Body of pancreas (tissue), 4 donors: ENCODE measurements at places on chromosomes 13 and 19.

DNA sequence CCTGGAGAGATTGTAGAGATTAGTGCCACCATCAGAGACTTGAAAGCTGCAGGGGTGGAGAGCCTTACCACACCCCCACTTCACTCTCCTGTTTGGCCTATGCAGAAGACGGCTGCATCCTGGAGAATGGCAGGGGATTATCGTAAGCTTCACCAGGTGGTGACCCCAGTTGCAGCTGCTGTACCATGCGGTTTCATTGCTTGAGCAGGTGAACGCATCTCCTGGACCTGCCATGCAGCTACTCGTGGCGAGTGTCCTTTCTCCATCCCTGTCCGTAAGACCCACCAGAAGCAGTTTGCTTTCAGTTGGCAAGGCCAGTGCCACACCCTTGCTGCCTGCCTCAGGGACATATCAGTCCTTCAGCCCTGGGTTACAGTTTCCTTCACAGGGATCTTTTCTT lies 21.2 kb downstream of the PPP5C start:
- peak; percentile 3 for DNase-seq

GRCh38 chr13:41561170-41561569 lies 103.8 kb downstream of the RGCC start:
- DNase-seq: no peak

DNA sequence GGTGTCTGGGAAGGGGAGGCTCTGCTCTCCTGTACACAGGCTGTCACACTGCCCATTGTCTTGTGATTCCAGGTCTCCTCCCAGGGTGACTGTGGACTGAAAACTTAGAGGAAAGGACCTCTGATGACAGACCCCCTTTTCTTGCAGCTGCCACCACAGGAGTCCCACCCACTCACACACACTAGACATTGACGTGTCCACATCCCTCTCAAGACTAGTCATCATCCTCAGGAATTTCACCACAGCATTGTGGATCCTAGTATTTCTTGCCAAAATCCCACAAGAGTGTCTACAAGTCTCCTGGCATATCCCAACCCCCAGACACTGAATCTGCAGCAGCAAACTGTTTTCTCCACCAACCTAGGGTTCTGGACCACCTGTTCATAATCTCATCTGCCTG lies 5.3 kb downstream of the ZNF85 start:
- DNase-seq: no peak

GRCh38 chr13:41763782-41764181 lies 197.1 kb downstream of the VWA8 start:
- peak; percentile 29 for DNase-seq

- no peak for DNase-seq
Measured at GRCh38 chr13:40368127-40368891, 298.1 kb downstream of the FOXO1 start.

- DNase-seq: no peak
Measured at GRCh38 chr13:47813718-47814117, 187.4 kb downstream of the SUCLA2 start.

DNA sequence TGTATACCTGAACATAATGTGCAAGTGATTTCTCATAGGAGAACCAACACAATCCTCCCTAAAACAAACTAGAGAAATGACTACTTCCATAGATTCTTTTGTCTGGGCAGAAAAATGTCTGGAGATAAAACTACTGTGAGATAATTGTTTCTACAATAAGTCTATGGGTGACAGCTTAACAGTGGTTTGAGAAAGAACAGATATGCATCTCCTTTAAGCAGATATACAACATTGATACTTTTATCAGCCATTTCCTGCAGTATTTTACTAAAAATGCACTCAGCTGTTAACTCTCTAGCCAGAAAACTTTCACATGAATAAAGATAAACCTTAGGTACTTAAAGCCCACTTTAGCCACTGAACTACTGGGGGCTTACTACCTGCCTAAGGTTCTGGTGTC lies 1132.4 kb downstream of the EFNB2 start:
- no peak for DNase-seq

DNA sequence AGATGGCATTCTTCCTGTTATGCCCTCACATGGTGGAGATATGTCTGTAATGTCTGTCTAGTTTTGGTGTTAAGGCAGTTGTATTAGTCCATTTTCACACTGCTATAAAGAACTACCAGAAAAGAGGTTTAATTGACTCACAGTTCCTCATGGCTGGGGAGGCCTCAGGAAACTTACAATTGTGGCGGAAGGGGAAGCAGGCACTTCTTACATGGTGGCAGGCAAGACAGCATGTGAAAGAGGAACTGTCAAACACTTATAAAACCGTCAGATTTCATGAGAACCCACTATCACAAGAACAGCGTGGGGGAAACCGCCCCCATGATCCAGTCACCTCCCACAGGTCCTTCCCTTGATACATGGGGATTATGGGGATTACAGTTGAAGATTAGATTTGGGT lies 3.2 kb downstream of the ZNF441 start:
- DNase-seq: no peak

DNA sequence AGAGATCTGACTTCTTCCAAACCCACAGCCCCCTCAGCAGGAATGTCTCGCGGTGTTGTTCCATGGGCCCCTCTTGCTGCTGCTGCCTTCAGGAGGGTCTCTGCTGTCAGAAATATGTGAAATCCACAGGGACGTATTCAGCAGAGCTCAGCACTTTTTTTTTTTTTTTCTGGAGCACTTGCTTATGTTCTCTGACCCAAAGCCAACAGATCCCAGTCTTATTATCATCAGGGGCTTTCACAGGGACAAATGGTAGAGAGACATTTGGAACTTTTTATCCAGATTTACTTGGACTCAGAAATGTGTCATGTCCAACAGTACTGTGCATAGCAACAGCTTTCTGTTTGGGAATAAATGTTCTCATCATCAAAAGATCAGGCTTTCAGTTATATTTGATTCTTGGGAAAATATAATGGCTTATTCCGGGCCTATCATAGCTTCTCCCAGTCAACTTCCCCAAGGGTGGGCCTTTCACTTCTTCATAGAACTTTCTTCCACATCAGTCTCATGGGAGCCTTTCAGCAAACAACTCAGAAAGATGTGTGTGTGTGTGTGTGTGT lies 332.7 kb downstream of the ZNF536 start:
- DNase-seq: no peak

DNA sequence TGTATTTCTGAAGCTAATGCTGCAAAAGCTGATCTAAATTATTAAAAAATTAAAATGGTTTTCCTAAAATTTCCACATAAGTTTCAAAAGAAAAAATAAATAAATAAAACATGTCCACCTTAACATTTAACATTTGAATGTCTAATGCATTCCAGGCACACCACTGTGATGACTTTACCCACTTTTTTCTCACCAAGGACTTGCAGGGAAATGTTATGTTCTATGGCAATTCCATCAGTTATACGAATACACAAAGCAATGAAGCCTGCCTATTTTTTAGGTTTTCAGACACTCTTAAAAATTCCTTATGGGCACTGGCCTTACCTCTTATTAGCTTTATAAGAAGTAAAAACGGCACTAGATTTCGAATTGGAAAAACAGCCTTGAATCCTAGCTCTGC lies 10.2 kb downstream of the TSC22D1 start:
- no peak for DNase-seq

- no peak for DNase-seq
Measured at GRCh38 chr19:46256855-46257254, 27.3 kb downstream of the IGFL1 start.

DNA sequence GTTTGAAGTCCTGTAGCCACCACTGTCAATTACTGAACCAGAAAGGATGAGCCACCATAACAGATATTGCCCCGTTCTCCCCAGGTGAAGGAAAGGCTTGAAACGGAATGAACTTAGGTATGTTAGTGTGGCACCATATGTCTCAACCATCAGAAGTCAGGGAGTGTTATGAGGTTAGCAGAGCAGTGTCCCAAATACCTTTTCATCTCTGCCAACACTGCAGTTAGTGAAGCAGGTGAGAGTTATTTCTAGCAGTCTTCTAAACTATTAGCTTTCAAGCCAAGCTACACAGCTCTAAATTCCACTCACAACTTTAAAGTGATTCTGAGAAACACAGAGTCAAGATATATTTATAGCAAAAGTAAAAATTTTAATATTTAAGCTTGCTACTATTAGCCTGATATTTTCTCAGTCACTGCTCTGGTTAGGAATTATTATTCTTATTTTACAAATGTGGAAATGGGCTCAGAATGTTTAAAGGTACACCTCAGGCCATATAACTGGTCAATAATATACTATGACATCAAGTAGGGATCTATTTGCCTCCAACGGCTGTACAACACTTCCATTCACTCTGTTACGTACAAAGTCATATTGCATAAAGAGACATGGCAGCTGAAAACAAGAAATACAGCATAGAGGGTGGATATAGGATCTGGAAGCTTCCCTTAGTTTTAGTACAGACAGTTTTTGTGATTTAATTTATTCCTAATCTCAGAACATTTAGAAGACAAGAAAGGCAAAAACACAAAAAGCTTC lies 1527.1 kb upstream of the PRR20A start:
- DNase-seq: no peak

- no peak for DNase-seq
Measured at GRCh38 chr19:4298810-4299550, 3.2 kb downstream of the TMIGD2 start.

DNA sequence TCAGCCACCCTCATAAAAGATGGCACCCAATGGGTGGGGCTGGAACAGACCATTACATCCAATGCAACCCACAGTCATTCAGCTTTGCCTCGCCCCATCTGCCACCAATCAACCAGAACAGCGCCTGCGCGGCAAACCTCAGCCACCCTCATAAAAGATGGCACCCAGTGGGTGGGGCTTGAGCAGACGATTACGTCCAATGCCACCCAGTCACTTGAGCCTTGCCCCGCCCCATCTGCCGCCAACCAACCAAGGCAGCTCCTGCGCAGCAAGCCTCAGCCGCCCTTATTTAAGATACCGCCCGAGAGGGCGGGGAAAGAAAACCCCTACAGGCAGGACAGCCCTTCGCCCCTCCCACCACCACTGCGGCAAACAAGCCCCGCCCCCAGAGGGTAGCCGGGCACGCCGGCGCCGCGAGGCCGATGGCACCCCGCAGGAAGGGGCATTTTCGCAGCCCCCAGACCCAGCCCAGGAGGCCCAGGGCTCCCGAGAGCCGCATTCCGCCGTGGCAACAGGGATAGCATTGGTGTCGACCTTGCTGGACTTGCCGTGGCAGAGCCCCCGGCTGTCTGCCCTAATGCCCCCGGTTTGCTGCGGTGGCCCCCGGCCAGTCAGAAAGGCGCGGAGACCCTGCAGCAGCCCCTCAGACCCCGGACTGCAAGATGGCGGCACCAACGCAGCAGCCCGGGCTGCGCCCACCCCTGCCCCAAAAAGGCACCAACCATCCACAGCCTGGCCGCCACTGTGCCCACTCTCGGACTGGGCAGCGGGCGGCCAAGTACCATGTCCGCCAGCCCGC lies 675 bp downstream of the PEG3 start:
- peak; percentile 98 for DNase-seq

GRCh38 chr13:42766016-42766415 lies 15.4 kb upstream of the FAM216B start:
- no peak for DNase-seq

DNA sequence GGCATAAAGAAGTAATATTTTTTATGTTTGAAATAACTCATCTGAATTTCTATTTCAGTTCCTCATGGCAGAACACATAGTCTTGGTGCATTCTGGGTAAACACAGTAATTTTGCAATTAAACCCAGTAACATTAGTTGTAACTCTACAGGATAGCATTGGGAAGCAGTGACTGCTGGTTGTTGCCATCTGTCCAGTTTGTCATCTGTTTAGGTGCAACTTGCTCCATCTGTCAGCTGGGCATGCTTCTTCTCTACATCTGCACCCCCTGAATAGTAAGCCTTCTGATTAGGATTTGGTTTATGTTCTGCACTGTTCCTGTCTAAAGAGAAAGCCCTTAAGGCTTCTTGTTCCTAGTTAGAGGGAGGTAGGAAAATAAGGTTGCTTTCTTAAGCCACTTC lies 63.5 kb upstream of the CSNK1A1L start:
- no peak for DNase-seq

- DNase-seq: peak; percentile 59
Measured at GRCh38 chr19:45250832-45251451, at the start of gene MARK4. TSS of gene MARK4 (plus strand) at chr19:45251271. CDS start at chr19:45251589, 318 bp downstream.

DNA sequence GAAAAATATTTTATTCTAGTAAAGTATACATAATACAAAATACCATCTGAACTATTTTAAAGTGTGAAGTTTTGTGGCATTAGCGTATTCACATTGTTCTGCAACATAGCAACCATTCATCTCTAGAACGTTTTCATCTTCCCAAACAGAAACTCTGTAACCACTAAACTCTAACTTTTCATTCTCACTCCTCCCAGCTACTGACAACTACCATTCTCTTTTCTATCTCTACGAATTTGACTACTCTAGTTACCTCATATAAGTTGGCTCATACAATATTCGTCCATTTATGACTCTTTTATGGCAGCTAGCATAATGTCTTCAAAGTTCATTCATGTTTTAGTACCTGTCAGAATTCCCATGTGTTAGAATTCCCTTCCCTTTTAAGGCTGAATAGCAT lies 150.5 kb upstream of the MIR17HG start:
- no peak for DNase-seq

GRCh38 chr13:92838786-92839185 lies 387.8 kb upstream of the GPC6 start:
- DNase-seq: no peak

DNA sequence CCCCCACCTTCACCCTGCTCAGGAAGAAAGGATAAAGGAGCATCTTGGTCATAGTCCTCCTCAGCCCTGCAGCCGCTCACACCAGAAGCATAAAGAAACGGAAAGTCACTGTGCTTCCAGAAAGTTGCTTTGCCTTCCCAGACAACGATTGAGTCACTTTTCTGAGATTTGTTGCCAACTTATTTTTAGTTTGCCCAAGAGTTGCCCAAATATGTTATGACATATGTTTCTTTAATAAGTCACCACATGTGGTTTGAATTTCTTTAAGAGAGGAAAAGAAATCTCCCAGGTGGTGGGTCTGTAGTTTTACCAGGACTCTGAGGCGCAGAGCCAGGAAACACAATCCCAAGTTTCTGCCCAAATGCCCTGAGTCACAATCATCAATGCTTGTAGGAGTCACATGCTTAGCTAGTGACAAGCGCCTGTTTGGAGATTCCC lies 63.4 kb upstream of the LRCH1 start:
- DNase-seq: no peak

DNA sequence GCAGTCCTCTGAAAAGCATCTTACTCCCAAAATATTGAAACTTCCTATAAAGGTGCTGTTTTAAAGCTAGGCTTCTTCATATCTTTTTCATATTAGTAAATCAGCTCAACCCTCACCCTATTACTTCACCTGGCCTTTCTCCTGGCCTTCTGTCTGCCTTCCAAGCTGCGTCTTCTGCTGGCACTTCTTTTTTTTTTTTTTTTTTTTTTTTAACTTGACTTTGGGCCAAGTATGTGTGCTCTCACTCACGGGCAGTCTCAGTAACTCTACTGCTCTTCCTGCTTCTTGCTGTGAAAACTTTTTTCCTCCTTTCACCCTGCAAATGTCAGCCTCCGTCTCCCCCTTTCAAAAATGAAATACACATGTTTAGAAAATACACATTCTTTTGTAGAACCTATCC lies 41.2 kb upstream of the KCTD4 start:
- peak; percentile 20 for DNase-seq

GRCh38 chr13:25493931-25494640 lies 122.3 kb downstream of the ATP8A2 start:
- DNase-seq: no peak
